NT2/D1 (cell line): ENCODE measurements at places on chromosomes 6 and 20.

GRCh38 chr20:23409800-23410199, 11.5 kb downstream of the NAPB start:
- no peak for DNase-seq

GRCh38 chr6:145844933-145845540, 30.4 kb upstream of the FBXO30 start:
- no peak for DNase-seq

DNA sequence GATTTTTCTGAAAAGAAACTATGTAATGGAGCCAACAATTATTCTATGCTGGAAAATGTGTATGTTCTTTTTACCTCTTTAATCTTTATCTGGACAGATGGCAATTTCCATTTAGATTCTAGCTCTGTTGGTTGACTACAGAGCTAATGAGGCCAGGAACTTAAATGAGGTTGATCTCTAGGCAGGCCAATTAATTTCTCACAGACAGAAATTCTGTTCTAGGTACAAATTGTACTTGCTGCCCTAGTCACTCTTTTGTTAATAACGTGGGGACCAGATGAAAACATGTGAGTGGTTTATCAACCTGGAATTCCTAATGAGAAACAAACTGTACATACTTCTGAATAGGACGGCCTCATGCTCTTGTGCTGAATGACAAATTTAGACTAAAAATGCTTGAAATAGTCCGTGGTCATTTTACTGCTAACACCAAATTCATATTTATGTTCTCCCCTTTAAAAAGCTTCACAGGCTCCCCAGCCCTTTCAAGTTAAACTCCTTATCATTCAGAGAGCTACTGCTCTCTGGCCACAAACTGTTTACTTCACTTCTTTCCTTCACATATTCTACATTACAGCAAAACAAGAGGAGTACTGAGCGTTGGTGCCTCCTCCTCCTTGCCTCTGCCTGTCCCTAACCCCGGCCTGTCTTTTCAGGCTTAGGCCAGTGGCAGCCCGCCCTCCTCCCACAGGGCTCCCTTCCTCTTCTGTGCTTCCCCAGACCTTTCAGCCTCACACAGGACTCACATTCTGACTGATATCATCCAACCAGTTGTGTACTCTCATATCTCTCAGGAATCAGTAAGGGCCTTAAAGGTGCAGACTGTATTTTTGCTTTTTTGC, 41.4 kb downstream of the DTNBP1 start:
- no peak for DNase-seq

GRCh38 chr6:38554700-38555413, 84.9 kb downstream of the BTBD9 start:
- DNase-seq: no peak

GRCh38 chr6:158531970-158532369, 27.9 kb upstream of the TMEM181 start:
- DNase-seq: no peak

DNA sequence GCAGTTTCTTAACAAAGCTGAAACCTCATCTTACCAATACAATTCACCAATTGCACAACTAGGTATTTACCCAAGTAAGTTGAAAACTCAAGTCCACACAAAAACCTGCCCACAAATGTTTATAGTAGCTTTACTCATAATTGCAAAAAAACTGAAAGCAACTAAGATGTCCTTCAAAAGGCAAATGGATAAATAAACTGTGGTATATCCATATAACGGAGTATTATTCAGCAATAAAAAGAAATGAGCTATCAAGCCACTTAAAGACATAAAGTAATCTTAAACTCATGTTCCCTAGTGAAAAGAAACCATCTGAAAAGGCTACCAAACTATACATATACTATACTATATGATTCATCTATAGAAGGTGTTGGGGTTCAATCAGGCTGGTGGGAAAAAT, 179.7 kb downstream of the HACE1 start:
- no peak for DNase-seq

- DNase-seq: no peak
These were observed 847 bp upstream of the NCR2 start for GRCh38 chr6:41334482-41335040.

DNA sequence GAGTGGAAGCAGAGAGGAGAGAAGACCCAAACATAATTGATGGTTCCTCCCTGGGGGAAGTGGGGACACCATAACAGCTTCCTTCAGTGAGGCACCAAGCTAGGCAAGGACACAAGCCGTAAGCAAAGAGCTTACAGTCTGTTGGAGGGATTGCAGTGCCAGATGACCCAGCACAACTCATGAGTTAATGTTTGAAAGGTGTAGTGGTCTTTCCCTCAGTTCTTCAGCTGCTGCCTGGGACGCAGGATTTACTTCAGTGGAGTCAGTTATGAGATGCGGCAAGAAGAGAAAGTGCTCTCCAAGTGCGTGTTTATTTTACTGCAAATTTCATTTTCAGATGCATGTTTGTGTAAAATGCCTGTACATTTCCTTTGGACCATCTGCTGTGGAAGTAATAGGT, 38.7 kb upstream of the SLC17A4 start:
- no peak for DNase-seq

- DNase-seq: no peak
These were observed 341.8 kb downstream of the CDKAL1 start for GRCh38 chr6:20876036-20876435.

DNA sequence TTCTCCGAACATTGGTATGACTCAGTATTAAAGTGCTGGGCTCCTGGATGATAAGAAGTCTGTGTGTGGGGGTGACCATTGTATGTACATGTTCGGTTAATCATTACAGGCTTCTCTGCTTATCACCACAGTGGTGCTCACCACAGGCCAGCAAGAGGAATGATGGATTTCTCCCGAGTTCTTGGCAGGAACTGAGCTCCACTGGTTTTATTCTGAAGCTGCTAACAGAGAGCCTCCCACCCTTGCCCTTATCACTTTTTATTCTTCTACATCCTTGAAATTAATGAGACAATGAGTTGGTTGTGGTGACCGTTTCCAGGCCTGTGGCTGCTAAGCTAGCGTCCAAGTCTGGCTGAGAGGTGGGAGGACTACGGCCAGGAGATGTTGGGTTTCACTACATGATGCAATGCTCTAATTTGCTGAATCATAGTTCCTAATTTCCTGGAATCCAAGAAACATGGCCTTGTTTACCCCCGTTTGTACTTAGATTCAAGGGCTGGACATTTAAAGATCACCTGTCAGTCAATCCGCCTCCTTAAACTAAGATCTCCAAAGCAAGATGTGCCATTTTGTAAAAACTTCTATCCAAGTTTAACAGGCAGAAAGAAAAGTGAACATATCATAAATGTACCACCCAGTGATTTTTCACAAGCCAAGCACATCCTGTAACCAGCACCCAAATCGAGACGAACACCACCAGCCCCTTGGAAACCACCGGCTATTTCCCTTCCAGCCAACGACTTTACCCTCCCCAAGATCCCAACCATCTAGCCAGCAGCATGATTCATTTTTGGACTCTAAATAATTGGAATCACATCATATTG, 172.5 kb downstream of the FOXA2 start:
- DNase-seq: no peak

DNA sequence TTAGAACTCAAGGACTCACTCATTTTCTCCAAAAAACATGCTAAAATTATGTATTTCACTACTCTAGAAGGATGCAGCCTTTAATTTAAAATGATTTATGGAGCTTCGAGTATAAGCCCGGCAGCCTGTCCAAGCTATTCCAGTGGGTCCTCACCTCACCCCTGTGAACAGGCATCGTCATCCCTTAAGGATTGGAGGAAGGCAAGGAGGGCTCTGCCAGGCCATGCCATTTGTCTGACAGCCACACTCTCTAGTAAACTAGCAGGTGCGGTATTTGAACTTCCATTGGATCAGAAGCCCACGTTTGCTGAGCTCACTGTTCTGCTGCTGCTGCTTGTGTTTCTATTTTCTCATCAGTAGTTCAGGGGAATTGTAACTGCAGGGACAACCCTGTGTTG, 39.8 kb upstream of the NAA20 start:
- DNase-seq: no peak

DNA sequence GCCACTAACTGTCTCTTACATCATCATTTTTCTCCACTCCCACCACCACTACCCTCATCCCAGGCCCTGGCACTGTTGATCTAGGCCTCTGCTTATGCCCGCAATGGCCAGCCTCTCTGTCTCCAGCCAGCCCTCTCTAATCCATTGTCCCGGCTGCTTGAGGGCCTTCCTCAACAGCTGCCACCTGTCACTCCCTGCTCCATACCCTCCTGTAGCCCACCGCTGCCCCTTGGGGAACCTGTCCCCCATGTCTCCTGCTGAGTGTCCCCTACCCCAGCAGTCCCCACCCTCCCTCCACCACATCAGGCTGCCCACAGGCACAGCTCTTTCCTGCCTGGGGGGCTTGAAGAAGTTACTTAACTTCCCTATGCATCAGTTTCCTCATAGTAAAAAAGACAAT, 13.4 kb downstream of the TEAD3 start:
- no peak for DNase-seq

DNA sequence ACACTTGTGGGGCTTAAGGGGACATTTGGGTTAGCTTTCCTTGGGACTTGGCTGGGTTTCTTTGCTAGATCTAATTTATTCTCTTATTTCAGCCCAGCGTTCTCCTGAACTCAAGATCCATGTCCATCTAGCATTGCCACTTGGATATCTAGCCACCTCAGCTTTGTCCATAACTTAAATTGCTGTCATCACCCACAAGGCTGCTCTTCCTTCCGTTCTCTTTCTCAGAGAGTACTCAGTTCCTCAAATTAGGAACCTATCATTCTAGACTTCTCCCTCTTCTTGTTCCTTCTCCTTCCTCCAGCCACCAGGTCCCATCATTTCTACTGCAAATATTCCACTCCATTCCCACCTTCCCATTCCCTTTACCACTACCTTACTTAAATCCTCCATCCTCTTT, 4.3 kb downstream of the SMIM26 start:
- DNase-seq: no peak

- DNase-seq: no peak
These were observed 49.2 kb upstream of the CST5 start for GRCh38 chr20:23928788-23929187.
